ENCODE measurements at places on chromosomes 2 and 18.

DNA sequence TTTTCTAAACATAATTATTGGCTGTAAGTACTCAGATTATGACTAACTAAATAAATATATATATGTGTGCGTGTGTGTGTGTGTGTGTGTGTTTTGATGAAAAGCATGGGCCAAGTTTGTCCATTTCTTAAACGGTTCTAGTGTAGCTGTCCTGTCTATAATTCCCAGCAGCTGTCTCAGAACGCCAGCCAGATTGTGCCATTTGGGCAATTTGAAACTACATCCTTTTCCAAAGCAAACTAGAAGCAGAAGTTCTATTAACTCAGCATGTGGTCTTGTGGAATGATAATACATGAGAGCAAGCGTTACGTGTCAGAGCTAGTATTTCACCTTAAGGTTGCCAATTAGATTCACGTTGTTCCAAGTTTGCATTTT, 1.7 kb downstream of the ARHGAP28 start:
- peak; percentile 61 for DNase-seq

DNA sequence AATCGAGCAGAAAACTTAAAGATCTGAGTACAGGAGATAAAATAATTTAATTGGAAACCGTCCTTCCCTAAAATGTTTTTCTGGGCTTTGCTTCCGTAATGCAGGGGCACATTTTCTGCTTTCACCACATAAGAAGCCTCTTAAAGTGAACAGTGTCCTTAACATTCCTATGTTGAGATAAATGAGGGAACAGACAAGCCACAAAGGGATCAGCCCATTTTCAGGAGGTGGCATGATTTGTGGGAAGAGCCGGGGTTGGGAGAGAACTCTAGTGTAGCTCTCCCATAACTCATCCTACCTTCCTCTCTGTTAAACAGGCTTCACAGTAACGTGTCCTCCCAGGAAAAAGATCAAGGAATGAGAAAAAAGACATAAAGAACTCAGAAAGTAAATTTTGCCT, 56.9 kb upstream of the ACVR1C start:
- no peak for DNase-seq

DNA sequence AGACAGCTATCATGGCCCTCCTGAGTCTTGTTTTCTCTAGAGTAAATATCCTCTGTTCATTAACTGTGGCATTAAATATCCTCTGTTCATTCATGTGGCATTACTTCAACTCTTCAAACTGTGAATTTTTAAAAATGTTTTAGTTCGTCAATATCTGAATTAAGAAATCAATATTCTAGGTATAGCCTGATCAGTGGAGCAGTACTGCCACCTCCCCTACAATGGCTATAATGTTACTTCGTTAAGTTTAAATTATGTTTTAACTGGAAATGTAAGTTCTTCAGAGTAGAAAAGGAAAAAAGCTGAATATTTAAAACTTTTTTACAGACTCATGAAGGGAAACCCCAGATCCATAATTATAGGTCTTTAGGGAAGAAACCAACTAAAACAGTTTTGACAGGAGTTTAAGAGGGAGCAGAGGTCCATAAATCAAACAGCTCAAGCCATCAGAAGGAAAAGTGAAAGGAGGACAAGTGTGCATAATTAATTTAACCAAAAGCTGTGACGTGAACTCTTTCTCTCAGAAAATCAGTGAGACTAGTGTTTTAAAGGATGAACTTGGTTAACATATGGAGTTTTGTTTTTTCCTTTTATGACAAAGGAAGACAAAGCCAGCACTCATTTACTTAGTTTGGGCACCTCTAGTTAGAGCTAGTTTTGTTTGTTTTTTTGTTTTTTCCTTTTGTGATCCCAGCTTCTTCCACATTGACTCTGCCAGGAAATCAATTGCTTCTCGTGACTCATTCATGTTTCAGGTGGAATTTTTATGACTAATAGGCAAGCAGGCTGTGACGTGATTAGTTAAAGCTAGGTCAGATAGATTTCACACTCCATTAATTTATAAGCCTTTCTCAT, 44.9 kb downstream of the RBBP8 start:
- peak; percentile 61 for DNase-seq

DNA sequence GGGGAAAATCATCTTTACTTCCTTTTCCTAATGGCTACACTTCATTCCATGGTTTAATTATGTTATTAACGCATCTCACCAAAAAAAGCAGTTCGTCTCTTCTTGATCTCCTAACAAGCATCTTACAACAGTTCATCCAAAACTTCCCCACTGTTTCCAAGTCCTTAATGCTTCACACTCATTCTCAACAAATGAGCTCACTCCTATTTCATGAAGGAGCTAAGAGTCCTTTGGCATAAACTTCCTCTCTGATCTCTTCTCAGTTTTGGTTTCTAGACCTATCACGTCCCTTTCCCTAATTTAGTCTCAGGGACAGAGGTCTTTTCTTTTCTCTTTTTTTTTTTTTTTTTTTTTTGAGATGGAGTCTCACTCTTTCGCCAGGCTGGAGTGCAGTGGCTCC, 205.9 kb upstream of the SLC39A10 start:
- DNase-seq = no peak
